ENCODE measurements at places on chromosomes 7 and 10.

GRCh38 chr10:86058964-86059363 lies 307.6 kb downstream of the GRID1 start:
- DNase-seq, result no peak

GRCh38 chr10:52216852-52217251 lies 97.2 kb upstream of the DKK1 start:
- no peak for DNase-seq

DNA sequence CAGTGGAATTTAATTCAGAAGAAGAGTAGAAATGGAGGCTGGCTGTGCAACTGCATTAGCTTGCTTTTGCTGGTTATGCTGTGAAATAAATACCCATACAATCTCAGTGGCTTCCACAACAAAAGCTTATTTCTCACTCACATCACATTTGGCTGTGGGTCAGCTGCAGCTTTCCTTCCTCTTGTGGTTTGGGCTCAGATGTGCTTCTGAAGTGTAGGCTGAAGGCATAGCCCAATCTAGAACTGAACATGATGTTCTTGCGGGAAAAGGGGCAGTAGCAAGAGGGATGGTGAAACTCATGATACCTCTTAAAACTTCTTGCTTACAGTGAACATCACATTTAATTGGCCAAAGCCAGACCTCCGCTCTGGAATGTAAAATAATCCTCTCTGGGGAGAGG lies 119.9 kb downstream of the HECW1 start:
- DNase-seq, result no peak

DNA sequence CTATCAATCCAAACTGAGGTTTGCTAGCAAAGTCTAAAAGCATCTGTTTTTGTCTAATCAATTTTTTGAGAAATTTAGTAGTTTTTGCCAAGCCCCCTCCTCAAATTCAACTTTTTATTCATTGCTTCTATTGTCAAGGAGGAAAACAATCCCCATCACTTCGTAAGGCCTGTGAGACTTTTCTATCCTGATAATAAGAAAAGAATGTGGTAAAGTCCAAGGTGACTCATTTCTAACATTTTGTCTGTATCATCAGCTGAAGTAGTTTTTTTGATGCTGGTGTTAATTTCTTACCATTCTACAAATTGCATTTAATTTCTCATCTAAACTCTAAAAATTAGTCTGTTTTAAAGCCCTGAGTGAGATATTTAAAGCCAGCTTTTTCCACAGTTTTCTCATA lies 11.7 kb downstream of the ANK3 start:
- DNase-seq, result no peak

DNA sequence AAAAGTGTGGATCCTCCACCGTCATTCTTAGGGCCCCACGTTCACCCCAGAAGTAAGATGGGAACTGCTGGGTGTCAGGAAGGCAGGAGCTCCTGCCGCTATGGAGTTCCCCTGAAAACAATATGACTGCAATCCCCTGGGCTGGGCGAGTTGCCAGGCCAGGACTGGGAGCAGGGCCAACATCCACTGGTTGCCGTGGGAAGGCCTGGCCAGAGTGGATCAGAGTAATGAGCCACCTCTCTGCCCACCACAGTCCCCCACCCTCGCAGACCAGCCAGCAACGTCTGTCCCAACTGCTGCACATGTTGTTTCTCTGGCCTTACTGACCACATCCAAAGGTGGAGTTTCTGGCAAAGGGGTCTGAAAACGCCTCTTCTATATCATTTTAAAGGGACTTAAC lies 86.6 kb downstream of the STRA8 start:
- no peak for DNase-seq

GRCh38 chr10:116985611-116986010 lies 19.4 kb downstream of the SHTN1 start:
- no peak for DNase-seq

DNA sequence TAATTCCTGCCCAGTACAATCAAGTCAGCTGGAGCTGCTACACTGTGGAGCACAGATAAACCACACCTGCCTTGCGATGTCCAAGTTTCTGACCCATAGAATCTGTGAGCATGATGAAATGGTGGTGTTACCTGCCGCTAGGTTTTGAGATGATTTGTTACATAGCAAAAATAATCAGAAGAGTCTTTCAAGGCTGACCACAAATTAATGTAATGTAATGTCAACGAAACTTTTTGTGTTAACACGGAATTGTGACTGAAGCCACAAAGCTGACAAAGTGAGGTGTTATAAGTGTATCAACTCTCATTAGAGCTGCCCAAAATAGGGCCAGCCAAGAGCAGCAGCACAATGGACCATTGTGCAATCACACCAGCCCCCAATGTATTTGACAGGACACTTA lies 75.7 kb downstream of the AHR start:
- no peak for DNase-seq

DNA sequence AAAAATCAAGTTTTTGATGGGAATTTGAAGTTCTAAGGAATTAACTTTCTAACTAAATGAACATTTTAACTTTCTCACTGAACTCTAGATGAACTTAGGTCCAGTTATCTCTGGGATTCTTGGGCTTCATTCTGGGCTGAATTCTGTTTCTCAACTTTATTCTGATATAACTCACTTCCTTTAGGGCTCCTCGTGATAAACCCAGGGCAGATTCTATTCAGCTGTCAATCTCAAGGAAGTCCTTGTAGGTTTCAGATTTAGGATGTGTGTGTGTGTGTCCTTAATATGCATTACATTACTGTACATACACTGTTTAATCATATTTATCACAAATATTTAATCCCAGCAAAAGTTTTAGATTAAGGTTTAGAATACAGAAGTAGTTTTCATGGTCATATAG lies 344.3 kb downstream of the GATA3 start:
- DNase-seq, result no peak

DNA sequence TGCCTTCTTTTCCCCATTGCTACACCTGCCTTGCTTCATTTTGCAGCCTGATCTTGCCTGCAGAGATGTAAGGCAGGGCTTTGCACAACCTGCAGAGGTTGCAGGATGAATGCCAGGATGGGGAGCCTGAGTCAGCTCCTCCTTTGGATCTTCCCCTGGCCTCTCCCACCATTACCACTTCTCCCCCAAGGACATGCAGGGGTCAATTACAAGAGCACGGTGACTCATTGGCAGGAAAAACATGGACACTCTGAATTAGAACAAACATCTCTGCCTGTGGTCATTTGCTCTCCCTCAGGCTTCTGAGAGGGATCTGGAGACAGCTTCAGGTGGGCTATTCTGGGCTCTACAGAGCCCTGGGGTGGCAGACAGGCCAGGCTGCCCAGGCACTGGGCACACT lies 89.2 kb downstream of the HERPUD2 start:
- DNase-seq, result no peak

DNA sequence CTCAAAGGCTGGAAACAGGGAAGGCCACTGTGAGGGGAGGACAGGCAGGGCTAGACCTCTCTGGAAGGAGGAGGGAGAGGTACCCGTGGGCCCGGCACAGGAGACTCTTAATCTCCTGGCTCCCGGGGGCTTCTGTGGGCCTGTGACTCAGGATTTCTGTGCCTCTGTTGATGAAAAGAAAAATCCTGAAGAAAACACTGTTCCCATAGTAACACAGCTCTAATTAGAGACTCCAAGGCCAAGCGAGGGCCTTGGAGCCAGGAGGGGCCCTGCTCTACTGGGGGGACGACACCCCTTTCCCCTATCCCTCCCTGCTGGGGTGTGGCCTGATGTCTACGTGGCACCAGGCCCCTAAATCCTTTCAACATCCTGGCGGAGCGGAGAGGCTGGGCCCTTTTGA lies 174.1 kb upstream of the TNRC18 start:
- DNase-seq, result no peak

GRCh38 chr10:110401401-110402076 lies 96.2 kb upstream of the DUSP5 start:
- DNase-seq, result no peak

GRCh38 chr10:10273661-10274060 lies 744.0 kb upstream of the CELF2 start:
- DNase-seq, result no peak

GRCh38 chr7:132386201-132386681 lies 190.0 kb downstream of the PLXNA4 start:
- DNase-seq, result no peak
